ENCODE measurements at places on chromosomes 6 and 20. TPM values are rescaled to one million over a fixed set of nuclear protein-coding genes. Genes with fewer than 3 reads are reported as not detected.

OPRL1 gene
- total RNA-seq = 0.38 TPM

- no peak for DNase-seq
These were observed 89.0 kb downstream of the CDS2 start for GRCh38 chr20:5215672-5216304.

DNA sequence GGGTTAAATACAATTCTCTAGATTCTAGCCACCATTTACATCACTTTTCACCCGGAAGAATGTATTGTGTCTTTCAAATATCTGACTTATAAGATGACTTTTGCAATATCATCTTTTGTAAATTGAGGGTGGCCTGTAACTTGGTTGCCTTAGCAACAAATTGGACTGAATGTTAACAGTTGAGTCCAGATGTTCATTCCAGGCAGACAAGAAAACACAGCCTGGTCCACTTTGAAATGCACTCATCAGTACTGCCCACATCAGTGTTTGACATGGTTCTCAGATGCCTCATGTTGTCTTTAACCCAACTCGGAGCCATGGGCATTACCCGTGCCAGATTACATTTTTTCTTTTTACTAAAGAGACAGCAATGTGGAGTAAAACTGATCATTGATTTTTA lies 781.6 kb upstream of the CHD6 start:
- no peak for DNase-seq

TAAR1 gene
- not detected for total RNA-seq

DNA sequence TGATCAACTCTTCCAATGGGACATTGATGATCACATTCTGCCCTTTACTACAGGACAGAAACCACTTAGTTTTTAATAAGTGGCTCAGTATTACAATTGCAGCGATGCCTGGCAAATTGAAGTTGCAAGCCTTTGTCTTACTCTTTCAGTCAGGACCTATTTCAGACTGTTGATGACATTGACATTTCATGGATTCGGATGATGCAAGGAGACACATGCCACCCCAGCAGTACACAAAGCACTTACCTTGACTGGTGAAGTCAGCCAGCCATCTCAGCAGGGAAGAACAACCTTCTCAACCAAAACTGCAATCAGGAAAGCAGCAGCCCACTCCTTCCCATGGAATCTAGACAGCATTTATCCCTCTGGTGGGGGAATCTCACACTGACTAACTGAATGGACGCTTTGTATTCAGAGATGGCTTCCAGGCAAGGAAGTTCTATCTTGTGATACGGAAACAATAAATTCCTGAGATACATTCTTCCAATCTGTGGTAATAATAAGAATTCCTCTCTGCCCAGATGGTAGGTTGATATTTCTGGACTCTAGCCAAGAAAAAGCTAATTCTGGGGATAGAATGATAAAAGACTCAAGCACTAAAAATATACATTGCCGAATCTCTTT lies 24.8 kb downstream of the NFYA start:
- DNase-seq = no peak

CCN6 gene
- not detected for total RNA-seq

- no peak for DNase-seq
These were observed 89.4 kb upstream of the AFDN start for GRCh38 chr6:167737205-167737830.

ROS1 gene
- total RNA-seq = not detected

CLIC1 gene
- total RNA-seq = 1,598 TPM

DNA sequence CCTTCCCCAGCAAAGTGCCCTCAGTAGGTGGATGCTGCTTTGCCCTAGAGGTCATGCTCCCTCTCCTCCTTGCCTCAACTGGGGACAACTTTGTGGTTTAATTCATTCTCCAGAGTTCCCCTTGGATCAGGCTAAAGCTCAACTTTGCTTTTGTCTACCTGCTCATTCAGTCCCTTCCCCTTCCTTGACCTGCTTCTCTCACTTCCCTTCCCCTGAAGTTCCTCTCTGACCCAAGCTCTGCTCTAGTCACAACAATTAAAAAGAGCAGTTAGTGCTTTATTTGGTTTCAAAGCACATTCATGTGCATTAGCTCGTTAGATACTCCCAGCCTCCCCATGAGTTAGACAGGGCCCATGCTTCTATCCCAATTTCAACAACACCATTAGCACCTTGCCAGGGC lies 71.3 kb downstream of the DZANK1 start:
- no peak for DNase-seq

GGTLC1 gene
- not detected for total RNA-seq

DNA sequence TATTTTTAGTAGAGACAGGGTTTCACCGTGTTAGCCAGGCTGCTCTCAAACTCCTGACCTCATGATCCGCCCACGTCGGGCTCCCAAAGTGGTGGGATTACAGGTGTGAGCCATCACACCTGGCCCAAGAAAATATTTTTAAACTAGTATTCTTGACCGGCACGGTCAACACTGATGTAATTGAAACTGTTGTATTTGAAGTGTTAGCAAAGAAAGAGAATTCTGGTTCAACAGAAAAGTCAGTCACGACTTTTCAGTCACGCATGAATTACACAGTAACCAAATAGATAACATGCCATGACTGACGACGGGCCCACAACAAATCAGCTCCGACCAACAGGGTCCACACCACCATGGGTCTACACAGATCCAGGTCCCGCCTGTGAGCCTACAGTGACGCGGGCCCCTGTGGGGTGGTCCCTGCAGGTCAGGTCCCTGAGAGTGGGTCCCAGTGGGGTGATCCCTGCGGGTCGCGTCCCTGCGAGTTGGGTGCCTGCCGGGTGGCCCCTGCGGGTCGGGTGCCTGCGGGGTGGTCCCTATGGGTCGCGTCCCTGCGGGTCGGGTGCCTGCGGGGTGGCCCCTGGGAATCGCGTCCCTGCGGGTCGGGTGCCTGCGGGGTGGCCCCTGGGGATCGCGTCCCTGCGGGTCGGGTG lies 1.0 kb downstream of the GMEB2 start:
- DNase-seq = peak; percentile 30

OTOR gene
- total RNA-seq = not detected

DNA sequence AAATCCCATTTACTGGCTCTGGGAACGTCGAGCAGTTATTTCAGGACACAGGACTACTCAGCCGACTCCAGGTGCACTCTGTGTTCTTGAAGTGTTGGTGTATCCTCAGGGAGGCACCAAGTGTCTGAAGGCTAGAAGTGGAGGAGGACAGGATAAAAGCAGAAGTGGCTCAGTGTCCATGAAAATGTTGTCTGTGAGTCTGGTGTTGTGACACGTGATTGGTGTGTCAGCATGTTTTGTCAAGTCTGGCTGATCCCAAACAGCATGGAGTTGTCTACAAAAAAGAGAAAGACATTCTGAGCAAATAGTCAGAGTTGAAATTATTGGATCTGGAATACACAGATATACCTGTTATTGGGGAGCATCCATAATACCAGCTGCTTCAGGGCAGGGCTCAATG lies 30.3 kb downstream of the SCGN start:
- DNase-seq = no peak

TRIM27 gene
- total RNA-seq = 159 TPM

DNA sequence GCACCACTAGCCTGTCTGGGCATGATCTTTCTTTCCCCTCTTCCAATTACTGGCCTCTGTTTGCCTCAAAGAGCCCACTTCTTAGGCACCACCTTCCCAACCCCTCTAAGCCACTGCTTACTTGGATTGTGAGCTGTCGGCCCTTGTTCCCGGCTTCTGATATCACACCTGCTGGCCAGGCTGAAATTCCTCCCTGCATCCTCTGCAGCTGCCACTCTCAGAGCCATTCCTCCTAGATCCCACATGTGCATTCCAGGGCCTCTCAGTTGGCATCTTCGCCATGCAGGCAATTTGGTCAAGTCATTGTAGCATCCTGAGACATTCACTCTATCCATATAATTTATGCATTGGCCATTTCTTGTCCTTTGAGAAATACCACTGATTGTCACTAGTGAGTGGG lies 135.9 kb downstream of the OLIG3 start:
- no peak for DNase-seq

ANKRD6 gene
- 12.5 TPM for total RNA-seq

DNA sequence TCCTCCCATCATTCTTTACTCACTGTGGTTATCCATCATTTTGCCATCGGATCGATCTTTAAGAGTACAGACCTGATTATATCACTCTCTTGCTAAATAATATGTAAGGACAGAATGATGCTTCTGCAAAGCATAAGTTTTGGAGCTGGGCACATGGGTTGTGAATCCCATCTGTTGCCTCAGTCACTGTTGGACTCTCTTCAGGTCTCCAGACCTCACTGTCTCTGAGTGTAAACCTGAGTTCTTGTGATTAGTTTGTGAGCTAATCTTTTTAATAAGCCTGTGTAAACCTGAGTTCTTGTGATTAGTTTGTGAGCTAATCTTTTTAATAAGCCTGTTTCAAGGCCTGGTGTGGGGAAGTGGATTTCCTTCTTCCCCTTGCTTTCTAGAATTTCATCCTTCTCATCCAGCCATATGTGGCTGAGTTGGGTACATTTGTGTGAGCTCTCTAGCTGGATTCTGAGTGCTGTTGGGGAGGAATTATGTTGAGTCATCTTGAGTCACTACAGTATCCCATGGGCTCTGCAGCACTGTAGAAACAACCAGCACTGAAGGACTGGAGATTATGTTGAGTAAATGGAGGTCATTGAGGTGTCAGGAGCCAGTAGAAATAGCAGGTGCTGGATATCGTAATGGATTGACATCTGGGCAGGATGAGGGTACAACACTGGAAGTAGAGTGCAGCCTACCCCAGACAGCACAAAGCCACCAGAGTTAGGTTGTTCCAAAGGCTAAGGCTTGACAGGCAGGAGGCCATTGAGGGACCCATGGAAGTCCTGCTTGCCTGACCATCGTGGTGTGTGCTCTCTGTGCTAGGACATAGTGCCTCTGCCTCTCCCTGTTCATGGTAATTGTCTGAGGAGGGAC lies 52.4 kb downstream of the SCAND1 start:
- DNase-seq = peak; percentile 72

- DNase-seq = no peak
These were observed 53.1 kb downstream of the PSMG4 start for GRCh38 chr6:3311826-3312225.

- DNase-seq = no peak
These were observed 1.8 kb downstream of the RBCK1 start for GRCh38 chr20:409697-410559.

DPM1 gene
- 147 TPM for total RNA-seq

- peak; percentile 61 for DNase-seq
These were observed 95.6 kb downstream of the LAMP5 start for GRCh38 chr20:9609887-9610502.

GRCh38 chr20:44544263-44544662 lies 22.4 kb upstream of the SERINC3 start:
- no peak for DNase-seq

GRCh38 chr6:15504581-15505350 lies 158.1 kb downstream of the DTNBP1 start:
- DNase-seq = peak; percentile 97

GRCh38 chr20:10463622-10464021 lies 28.5 kb downstream of the SLX4IP start:
- DNase-seq = no peak

- DNase-seq = no peak
These were observed 545.4 kb upstream of the JAG1 start for GRCh38 chr20:11219192-11219591.

- DNase-seq = peak; percentile 60
These were observed 1.8 kb downstream of the NFKBIE start for GRCh38 chr6:44263354-44264100.

DNA sequence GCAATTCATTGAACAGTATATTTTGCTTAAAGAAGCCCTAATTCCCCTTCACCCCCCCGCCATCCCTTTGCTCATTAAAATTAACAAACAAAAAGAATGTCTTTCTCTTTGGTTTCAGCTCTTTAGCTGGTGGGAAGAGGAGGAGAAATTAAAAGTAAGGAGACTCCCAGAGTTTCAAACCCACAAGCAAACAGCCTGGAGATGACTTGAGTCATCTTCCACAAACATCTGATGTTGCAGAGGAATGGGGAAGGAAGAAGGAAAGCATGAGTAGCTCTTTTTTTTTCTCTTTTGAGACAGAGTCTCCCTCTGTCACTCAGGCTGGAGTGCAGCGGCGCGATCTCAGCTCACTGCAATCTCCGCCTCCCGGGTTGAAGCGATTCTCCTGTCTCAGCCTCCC lies 189.6 kb downstream of the ADAT2 start:
- no peak for DNase-seq

POU5F1 gene
- total RNA-seq = 26.0 TPM

TINAG gene
- 114 TPM for total RNA-seq

DNA sequence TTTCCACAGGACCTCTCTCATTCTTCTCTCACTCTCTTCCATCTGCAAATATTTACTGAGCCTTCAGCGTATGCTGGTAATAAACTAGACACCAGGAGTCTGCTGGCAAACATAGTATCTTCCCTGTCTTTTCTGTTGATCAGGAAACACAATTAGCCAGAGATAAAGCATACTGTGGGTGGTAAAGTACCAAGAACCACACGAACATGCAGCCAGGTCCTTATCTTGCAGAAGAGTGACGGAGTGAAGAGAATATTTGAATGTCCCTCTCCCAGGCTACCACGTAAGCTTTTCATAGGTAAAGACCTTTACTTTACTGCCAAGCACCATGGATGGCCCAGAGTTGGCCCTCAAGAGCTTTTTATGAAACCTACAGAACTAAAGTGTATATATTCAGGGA lies 13.3 kb downstream of the FHL5 start:
- DNase-seq = no peak

DNA sequence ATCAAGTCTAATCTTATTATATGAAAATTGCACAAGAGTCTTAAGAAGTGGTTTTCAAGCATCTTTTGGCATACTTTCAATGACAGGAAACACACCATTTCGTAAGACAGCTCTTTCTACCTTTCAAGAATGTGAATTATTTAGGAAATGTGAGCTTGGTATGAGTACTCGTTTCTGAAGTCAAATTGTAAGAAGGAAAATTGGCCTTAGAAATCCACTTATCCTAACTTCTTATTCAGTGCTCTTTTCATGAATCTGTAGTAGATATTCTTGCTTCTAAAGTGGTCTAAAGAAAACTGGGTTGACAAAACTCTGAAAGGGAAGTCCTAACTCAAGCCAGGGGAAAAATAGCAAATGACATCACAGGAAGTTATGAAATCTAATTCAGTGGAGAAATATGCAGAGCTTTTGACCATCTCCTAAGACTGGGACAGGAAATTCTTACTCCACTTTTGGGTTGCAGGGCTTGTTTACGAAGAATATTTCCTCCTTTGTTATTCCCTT lies 38.5 kb upstream of the OGFRL1 start:
- DNase-seq = no peak

GRCh38 chr6:157989541-157990289 lies 8.1 kb downstream of the SYNJ2 start:
- DNase-seq = peak; percentile 59

GRCh38 chr6:75818098-75818855 lies 69.2 kb downstream of the MYO6 start:
- peak; percentile 31 for DNase-seq

COL10A1 gene
- not detected for total RNA-seq

DNA sequence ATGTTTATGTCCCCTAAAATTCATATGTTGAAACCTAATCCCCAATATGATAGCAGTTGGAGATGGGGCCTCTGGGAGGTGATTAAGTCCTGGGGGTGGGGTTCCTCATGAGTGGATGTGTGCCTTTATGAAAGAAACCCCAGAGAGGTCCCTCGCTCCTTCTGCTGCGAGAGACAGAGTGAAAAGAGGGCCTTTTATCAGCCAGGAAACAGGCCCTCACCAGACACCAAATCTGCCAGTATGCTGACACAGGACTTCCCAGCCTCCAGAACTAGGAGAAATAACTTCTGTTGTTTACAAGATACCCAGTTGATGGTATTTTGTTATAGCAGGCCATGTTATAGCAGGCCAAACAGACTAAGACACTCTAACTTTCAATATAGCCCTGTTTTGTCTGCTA lies 100.9 kb upstream of the NFATC2 start:
- no peak for DNase-seq
